Activated T-helper 17 cell treated with anti-CD3 and anti-CD28 coated beads, Interleukin-2, amount 50 U/mL, for 72 hours (primary cell): ENCODE measurements at places on chromosomes 11 and 22.

GRCh38 chr11:2825261-2825888, 60.2 kb downstream of the CDKN1C start:
- ATAC-seq: no peak

- ATAC-seq: no peak
Observed at GRCh38 chr22:39169797-39170466, 17.5 kb upstream of the CBX7 start.

DNA sequence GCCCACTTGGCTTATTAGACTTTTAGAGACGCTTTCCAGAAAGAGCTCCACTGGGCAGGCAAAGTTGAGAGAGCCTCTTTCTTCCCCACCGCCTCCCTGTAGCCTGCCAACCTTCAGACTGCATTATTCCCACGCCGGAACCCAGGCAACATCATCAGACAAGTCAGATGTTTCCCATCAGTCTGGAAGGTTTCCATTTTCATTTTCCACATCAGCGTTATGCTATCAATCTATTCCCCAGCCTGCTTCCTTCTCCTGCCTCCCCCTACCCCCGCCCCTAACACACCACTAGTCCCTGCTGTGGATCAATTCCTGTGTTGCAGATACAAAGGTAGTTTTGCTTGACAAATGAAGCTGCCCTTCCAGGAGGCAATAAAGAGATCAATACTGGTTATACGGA, 184.8 kb downstream of the DSCAML1 start:
- ATAC-seq: no peak

- ATAC-seq: no peak
Observed at GRCh38 chr11:122069707-122070360, 46.2 kb downstream of the BLID start.

DNA sequence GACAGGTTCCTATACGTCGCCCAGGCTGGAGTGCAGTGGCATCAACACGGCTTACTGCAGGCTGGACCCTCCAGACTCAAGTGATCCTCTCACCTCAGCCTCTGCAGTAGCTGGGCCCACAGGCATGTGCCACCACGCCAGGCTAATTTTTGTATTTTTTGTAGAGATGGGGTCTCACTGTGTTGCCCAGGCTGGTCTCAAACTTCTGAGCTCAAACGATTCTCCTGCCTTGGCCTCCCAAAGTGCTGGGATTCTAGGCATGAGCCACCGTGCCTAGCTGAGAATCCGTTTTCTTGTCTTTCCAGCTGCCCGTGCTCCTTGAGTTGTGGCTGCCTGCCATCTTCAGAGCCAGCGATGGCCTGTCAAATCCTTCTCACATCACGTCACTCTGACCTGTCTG, 56.8 kb downstream of the MCM5 start:
- no peak for ATAC-seq
